ENCODE measurements at places on chromosomes 6 and 20.

DNA sequence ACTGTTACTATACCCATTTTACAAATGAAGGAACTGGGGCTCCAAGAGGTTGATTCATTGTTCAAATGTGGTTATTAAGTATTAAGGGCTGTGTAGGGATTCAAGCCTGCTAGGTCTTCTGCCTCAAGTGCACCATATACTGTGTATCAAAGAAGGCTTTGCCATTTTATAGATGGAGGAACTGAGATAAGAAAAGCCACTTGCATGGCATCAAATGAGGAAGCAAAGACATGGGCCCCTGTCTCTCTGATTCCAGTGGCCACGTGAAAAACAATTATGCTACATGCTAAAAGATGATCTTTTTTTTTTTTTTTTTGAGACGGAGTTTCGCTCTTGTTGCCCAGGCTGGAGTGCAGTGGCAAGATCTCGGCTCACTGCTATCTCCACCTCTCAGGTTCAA is 67.0 kb downstream of the TMEM200A start:
- no peaks in the 10 kb centered on the region for H3K27me3 ChIP-seq
- no peaks in the 10 kb centered on the region for H3K4me1 ChIP-seq
- no peak overlapping the region for H3K4me3 ChIP-seq
- no peak overlapping the region for H3K27ac ChIP-seq

GRCh38 chr6:16472349-16473069 is 234.1 kb downstream of the GMPR start:
- no peak overlapping the region for H3K27ac ChIP-seq
- no peak for DNase-seq
- no peaks in the 10 kb centered on the region for H3K27me3 ChIP-seq
- peaks cover 20% of the 10 kb centered on the region for H3K4me1 ChIP-seq

DNA sequence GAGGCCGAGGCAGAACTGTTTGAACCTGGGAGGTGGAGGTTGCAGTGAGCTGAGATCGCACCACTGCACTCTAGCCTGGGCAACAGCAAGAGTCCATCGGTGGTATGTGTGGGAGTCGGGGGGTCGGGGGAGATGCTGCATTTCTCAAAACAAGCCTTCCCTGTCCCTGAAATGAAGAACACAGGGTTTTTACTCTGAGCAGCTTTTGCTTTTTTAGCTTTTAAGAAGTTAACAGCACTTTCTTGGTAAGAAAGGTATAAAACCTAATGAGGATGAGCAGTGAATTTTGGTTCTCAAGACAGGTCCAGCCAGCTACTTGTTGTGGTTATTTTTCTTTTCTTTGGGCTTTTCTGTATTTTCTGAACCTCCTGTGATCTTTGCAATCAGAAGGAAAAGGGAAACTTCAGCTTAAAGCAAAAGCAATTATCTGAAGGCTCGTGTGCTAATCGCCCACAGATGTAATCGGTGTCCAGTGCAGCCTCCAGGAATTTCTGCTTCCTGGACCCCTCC is 3.7 kb downstream of the RPL10A start:
- H3K27me3 ChIP-seq, result no peaks in the 10 kb centered on the region
- H3K4me1 ChIP-seq, result peaks cover 49% of the 10 kb centered on the region
- no peak overlapping the region for H3K4me3 ChIP-seq
- DNase-seq, result no peak
- H3K27ac ChIP-seq, result peak overlapping the region; percentile 86

DNA sequence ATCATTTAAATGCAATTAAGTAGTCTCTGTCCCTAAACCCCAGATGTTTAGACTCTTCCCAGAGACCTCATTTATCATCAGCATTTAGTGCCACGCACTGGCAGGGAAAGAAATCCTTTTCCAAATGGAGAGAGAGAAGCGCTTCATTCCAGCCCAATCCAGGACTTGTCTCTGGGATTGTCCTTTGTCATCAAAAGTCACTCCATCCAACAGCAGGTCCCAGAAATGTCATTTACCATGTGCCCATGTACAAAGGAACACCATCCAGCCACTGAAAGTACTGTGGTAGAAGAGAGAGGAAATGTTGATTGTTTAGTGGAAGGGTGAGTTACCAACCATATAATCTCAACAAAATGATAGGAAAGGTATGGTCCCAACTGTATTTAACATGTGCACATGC is 66.9 kb upstream of the SMIM28 start:
- no peak for DNase-seq
- H3K27ac ChIP-seq, result no peak overlapping the region

DNA sequence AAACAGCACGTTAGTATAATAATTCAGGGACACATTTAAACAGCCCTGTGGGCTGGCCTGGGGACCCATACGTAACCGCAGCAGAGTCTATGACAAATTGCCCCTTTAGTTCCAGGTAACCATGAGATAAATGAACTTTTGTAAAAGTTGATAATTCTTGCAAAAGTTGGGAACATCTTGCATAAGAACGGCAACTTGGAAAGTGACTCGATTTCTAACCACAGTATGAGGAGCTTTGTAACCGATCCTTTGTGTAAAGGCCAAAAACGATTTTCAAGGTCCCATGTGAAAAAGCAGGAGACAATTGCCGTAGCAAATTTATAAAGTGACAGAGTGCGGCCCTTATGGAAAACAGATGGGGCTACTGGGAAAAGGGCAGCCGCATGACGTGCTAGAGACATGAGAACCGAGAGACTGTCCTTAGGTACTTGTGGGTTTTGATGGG is 81.6 kb downstream of the PSMG4 start:
- H3K27me3 ChIP-seq, result no peaks in the 10 kb centered on the region
- H3K27ac ChIP-seq, result no peak overlapping the region
- DNase-seq, result no peak
- no peaks in the 10 kb centered on the region for H3K36me3 ChIP-seq

DNA sequence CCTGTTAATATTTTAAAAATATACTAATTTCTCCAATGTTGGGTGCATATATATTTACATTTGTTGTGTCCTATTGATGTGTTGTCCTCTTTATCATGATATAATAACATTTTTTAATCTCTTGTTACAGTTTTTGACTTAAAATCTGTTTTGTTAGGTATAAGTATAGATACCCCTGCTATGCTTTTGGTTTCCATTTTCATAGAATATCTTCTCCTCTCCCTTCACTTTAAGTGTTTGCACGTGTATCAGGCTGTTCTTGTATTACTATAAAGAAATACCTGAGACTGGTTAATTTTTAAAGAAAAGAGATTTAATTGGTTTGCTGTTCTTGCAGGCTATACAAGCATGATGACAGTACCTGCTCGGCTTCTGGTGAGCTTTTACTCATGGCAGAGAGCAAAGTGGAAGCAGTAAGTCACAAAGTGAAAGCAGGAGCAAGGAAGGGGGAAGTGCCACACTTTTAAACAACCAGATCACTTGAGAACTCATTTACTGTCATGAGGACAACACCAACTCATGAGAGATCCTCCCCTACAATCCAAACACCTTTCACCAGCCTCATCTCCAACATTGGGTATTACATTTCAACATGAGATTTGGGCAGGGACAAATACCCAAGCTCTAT is 340.5 kb upstream of the SYNCRIP start:
- no peak overlapping the region for H3K4me3 ChIP-seq
- no peaks in the 10 kb centered on the region for H3K27me3 ChIP-seq

DNA sequence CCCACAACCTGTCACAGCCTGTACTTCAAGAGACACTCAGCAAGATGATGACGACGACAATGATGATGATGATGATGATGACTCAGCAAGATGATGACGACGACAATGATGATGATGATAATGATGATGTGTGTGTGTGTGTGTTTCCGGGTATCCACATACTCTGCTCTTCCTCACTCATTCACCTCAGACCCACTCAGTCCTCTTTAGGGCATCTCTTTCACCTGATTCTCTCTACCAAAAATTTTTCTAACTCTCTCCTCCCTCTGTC is 1.2 kb upstream of the EIF6 start:
- H3K36me3 ChIP-seq, result peaks cover 2% of the 10 kb centered on the region
- no peak overlapping the region for H3K27ac ChIP-seq
- H3K4me1 ChIP-seq, result peaks cover 22% of the 10 kb centered on the region
- no peak overlapping the region for H3K4me3 ChIP-seq

GRCh38 chr20:57251949-57252348 is 14.5 kb downstream of the BMP7 start:
- no peak overlapping the region for H3K27ac ChIP-seq
- H3K4me1 ChIP-seq, result no peaks in the 10 kb centered on the region
- no peaks in the 10 kb centered on the region for H3K36me3 ChIP-seq
- no peaks in the 10 kb centered on the region for H3K27me3 ChIP-seq
- DNase-seq, result no peak

DNA sequence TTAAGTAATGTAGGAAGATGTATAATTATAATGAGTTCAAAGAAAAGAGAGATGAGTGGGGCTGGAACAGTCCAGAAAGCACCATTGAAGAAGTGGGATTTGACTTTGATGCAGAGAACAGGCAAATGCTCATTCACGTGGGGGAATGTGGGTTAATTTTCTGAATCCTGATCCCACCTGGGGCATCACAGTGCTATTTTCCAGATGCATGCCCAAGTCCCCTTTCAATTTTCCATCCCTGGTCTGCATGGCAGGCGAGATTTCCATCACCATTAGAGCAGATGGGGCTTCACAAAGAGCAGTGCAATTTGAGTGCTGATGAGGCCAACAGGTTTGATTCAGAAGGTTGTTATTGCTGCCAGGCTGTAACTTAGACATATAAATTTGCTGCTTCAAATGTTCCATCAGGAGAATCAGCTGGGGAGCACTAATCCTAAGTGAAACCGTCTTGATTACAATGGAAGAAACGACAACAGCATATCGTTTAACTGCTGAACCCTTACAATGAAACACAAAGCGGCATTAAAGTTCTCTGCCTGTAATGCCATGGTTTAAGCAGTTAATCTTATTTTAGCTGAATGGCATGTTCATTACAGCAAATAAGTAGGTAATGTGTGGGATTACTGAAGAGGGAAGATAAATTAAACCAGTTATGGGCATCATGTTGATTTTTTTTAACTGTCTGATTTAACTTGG is 45.2 kb downstream of the OSTM1 start:
- no peak overlapping the region for H3K4me3 ChIP-seq
- peaks cover 4% of the 10 kb centered on the region for H3K36me3 ChIP-seq
- no peak overlapping the region for H3K27ac ChIP-seq
- DNase-seq, result no peak
- no peaks in the 10 kb centered on the region for H3K27me3 ChIP-seq

GRCh38 chr6:331622-332521 is 39.6 kb downstream of the DUSP22 start:
- no peaks in the 10 kb centered on the region for H3K27me3 ChIP-seq
- H3K4me3 ChIP-seq, result no peak overlapping the region
- no peak for DNase-seq
- H3K4me1 ChIP-seq, result peaks cover 16% of the 10 kb centered on the region
- no peaks in the 10 kb centered on the region for H3K36me3 ChIP-seq

- DNase-seq, result no peak
- no peak overlapping the region for H3K27ac ChIP-seq
- no peaks in the 10 kb centered on the region for H3K4me1 ChIP-seq
- no peaks in the 10 kb centered on the region for H3K36me3 ChIP-seq
These were observed 957 bp downstream of the PROKR2 start for GRCh38 chr20:5315807-5316187.

DNA sequence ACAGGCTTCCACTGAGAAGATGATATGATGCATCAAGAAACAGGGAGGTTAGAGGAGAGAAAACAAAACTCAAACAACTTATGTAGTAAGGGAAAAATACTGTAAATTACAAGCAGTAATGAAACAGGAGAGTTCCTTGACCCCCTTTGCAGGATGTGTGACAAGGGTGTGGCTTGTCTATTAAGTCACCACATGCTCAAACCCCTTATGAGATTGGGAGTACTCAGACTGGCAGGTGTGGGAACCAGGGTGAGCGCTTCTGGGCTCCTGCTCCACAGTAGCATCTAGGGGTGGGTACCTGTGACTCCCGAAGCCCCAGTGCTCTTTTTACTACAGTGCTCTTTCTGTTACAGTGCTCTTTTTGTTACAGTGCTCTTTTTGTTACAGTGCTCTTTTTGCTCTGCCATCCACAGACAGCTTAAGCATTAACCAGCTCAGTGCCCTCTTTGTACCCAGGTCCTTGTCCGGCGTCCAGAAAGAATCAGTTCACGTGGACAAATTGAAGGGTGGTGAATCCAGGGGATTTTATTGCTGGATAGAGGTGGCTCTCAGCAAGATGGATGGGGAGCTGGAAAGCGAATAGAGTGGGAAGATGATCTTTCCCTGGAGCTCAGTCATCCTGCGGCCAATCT is 28.7 kb downstream of the OLIG3 start:
- H3K27me3 ChIP-seq, result peaks cover 2% of the 10 kb centered on the region
- no peak for DNase-seq
- H3K36me3 ChIP-seq, result no peaks in the 10 kb centered on the region
- H3K27ac ChIP-seq, result no peak overlapping the region
- H3K4me1 ChIP-seq, result no peaks in the 10 kb centered on the region

GRCh38 chr6:50381099-50381415 is 331.3 kb upstream of the DEFB112 start:
- DNase-seq, result no peak
- H3K27me3 ChIP-seq, result no peaks in the 10 kb centered on the region
- H3K36me3 ChIP-seq, result no peaks in the 10 kb centered on the region

- no peak for DNase-seq
- H3K4me1 ChIP-seq, result no peaks in the 10 kb centered on the region
- no peak overlapping the region for H3K4me3 ChIP-seq
- H3K27ac ChIP-seq, result no peak overlapping the region
These were observed 112.2 kb downstream of the TASP1 start for GRCh38 chr20:13526551-13526950.

- H3K36me3 ChIP-seq, result no peaks in the 10 kb centered on the region
- no peaks in the 10 kb centered on the region for H3K4me1 ChIP-seq
- no peak overlapping the region for H3K4me3 ChIP-seq
- no peaks in the 10 kb centered on the region for H3K27me3 ChIP-seq
- no peak for DNase-seq
- H3K27ac ChIP-seq, result no peak overlapping the region
These were observed 10.7 kb downstream of the ATXN1 start for GRCh38 chr6:16750566-16750965.

GRCh38 chr20:43996240-43996930 is 81.7 kb downstream of the TOX2 start:
- H3K27ac ChIP-seq, result no peak overlapping the region
- H3K4me3 ChIP-seq, result no peak overlapping the region
- H3K27me3 ChIP-seq, result no peaks in the 10 kb centered on the region
- DNase-seq, result no peak

DNA sequence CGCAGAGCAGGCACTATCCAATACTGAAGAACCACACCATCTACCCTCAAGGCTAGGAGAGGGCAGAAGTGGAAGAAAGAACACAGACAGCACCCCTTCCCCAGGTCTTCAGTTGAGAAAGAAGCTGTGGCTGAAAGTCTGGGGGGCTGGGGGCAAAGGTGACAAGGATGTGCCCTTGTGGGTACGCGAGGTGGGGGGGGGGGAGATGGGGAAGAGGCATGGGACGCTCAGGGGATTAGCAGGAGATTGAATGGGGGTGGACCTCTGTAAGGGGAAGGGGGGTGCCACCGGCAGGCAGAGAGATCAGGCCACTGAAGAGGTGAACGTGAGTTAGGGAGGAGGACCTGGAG is 1.1 kb downstream of the B4GALT5 start:
- H3K27ac ChIP-seq, result peak overlapping the region; percentile 88
- H3K4me1 ChIP-seq, result peaks cover 19% of the 10 kb centered on the region
- H3K27me3 ChIP-seq, result no peaks in the 10 kb centered on the region
- no peak for DNase-seq

- H3K4me3 ChIP-seq, result no peak overlapping the region
- no peaks in the 10 kb centered on the region for H3K27me3 ChIP-seq
- peaks cover 8% of the 10 kb centered on the region for H3K4me1 ChIP-seq
- H3K36me3 ChIP-seq, result no peaks in the 10 kb centered on the region
- no peak overlapping the region for H3K27ac ChIP-seq
- DNase-seq, result no peak
These were observed 1168.4 kb upstream of the CITED2 start for GRCh38 chr6:140542863-140543262.

Measured in tibial artery (tissue), 4 donors.